Activated CD8-positive, alpha-beta memory T cell treated with anti-CD3 and anti-CD28 coated beads for 24 hours (primary cell): ENCODE measurements at places on chromosomes 2 and 18.

GRCh38 chr2:188414869-188415753 lies 123.4 kb downstream of the GULP1 start:
- DNase-seq: no peak

DNA sequence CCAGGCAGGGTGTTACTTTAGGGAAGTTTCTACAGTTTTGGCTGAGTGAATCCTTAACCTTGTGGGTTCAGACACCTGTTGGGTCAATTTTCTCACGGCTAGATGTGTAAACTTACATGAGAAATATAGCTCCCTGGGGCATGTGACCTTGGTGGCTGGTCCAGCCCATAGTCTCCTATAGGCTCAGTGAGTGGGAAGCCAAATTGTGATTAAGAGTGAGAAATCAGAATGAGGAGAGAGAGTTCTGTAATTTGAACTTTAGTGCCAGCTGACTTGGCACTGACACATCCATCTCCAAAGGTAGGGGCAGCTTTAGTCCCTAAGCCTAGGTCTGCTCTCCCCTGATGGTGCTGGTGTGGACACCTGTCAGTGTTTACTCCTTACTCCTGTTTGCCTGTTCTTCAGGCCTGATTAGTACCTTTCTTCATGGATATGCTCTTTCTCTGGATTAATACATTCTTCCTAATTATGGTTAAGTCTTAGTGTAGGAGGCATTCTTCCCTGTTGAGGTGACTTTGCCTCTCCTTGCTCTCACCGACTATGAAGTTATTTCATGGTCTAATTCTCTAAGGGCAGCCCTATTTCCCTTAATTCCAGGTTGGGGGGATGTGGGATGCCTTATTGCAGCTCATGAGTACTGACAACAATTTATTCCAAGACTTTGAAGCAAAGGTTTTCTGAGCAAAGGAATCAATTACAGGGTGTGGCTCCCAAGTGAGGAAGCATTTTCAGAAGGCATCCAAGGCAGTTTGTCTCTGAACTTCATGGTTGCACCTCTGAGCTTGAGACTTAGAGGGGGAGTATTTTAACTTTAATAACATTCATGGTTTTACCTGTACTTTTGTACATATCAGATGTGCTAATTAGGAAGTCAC lies 177.3 kb downstream of the DYSF start:
- no peak for DNase-seq

- peak; percentile 11 for DNase-seq
Measured at GRCh38 chr2:127034051-127034450, 72.9 kb downstream of the BIN1 start.

DNA sequence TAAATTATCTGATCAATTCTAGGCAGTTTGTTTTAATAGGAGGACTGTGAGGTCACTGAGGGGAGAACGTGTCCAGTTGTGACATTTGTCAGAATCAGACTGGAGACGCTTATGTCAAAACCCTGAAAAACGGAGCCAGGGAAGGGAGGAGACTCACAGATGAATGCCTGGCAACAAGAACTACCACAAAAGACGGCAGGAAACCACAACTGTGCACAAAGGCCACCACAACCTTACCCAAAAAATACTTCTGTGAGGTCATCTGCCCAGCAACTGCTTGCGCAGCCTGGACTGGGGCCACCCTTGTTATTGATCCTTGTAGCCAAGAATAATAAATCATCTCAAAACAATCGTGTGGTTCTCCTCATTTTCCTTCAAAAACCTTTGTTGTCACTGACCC lies 173.0 kb upstream of the ALKAL2 start:
- no peak for DNase-seq

- peak; percentile 59 for DNase-seq
Measured at GRCh38 chr2:114661971-114662939, 219.8 kb downstream of the DPP10 start.
